ENCODE measurements at places on chromosomes 3 and 15.

DNA sequence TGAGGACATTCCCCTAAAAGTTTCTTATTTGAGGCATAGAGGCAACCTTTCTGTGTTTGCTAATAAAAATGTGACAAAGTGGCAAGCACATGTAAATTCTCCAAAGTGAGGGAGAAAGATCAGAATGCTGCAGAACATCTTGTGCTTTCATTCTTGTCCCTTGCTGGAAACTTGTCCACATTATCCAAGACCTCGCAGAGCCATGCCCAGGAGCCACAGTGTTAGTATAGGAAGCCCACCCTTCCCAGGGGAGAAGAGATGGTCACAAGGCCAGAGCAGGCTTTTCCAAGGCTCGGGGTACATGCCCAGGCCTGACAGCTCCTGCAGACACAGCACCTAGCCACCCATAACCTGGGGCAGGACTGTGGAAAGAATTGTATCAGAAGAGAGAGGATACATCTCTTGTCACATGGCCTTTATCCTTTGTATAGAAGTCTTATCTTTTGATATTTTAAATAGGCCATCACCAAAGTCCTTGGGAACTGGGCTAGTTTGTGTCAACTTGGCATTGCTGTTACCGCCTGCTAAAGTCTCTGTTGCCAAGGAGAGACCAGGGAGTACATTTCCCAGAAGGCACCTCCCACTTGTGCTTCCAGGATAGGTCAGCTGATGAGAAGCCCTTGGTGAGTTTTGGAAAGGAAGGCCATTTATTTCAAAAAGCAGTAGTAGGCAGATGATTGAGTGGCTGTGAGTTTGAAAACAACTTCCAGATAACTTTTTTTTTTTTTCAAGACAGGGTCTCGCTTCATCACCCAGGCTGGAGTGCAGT lies 10.5 kb downstream of the DLEC1 start:
- DNase-seq, result no peak

GRCh38 chr3:38581774-38582173 lies 67.7 kb downstream of the SCN5A start:
- no peak for DNase-seq

DNA sequence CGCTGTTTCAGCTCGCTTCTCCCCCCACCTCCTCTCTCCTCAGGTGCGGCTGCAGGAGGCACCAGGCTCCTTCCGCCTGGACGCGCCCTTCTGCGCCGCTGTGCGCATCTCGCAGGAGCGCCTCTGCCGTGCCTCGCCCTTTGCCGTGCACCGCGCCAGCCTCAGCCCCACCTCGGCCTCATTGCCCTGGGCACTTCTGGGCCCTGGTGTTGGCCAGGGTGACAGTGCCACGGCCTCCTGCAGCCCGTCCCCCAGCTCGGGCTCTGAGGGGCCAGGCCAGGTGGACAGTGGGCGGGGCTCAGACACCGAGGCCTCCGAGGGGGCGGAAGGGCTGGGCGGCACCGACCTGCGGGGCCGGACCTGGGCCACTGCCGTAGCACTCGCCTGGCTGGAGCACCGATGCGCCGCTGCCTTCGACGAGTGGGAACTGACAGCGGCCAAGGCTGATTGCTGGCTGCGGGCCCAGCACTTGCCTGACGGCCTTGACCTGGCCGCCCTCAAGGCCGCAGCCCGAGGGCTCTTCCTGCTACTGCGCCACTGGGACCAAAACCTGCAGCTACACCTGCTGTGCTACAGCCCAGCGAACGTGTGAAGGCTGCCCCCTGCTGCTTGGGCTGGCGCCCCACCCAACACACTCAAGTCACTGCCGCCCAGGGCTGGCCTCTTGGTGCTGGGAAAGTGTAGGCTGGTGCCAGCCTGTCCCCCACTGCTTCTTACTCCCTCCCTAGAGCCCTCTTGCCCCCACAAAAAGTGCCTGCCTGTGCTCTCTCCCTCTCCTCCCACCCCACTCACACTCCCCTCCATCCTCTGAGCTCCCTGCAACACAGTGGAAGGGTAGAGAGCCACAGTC lies 7.1 kb downstream of the ALG3 start:
- peak; percentile 28 for DNase-seq

- DNase-seq, result no peak
These were observed 998.6 kb downstream of the NAALADL2 start for GRCh38 chr3:175857666-175858270.

DNA sequence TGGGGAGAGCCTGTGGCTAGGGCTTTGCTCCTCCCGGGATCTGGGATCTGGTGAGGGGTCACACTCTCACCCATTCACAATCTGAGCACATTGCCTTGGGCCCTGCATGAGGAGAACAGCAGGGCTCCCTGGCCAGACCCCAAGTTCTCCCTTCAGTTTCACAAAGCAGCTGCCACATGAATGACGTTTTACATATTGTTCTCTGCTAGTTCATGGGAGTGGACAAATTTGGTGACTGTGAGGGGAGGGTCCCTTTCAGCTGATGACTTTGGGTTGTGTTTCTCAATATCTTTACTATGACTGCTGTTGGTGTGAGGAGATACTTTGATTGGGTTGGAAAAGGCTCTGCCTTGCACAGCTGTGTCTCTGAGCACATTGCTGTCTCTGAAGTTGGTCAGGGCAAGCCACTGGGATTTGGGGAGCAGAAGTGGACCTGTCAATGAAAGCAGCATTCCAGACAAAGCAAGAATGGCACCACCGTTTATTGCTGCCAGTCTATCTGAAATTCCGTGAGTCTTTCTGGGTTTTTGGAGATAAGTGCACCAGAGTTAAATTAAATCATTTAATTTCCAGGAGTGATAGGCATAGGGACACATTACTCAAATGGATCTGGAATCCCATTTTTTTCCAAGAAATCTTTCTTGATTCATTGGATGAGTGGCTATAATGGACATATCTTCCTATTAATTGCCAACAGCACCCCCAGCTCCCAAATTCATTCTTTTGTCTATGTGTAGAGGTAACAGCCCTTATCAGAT lies 10.3 kb downstream of the TIMP4 start:
- no peak for DNase-seq

DNA sequence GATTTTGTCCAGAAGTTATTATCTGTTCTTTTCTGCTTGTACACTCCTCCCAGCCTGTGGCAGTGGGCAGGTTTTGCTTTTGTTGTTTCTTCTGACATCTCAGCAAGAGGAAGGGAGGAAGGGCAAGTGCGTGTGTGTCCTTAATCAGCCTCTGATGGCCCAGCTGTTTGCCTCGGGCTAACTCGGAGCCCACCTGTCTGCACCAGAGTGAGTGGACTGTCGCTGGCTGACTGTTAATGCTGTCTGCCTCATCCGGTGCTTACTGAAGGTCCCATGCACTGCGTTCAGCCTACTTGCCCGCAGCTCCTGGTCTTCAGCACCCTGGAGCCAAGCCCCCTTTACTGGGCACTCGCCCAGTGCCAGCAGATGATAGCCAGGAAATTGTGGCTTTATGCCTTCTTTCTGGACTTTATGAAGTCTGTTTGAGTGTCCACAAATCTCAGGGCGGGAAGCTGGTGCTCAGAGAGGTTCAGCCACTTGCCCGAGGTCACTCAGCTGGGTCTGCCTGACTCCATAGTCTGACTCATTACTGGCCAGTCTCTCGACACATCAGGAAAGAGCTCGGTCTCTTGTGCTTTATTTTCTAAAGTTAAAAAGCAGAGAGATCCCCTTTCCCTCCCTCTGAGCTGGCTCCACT lies 89.5 kb downstream of the CHRNA7 start:
- no peak for DNase-seq

- no peak for DNase-seq
These were observed 17.5 kb upstream of the REC114 start for GRCh38 chr15:73425510-73425909.

GRCh38 chr15:65204236-65204930 lies 6.9 kb downstream of the CILP start:
- DNase-seq, result no peak

DNA sequence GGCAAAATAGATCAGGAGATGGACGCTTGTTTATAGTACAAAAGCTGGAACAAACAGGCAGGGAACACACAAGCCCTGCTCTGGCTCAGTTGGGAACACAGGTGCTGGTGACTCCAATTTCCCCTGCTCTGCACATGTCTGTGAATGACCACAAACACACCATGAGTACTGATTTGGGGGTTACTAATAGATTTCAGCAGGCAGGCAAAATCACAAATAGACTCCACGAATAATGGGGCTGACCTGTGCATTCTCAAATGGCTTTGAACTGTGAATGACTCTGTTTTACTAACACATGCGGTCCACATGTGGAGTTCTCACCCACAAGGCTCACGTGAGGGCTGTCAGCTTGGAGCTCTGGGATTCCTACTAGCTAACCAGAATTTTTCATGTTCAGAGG lies 3.9 kb downstream of the RTP3 start:
- DNase-seq, result no peak

DNA sequence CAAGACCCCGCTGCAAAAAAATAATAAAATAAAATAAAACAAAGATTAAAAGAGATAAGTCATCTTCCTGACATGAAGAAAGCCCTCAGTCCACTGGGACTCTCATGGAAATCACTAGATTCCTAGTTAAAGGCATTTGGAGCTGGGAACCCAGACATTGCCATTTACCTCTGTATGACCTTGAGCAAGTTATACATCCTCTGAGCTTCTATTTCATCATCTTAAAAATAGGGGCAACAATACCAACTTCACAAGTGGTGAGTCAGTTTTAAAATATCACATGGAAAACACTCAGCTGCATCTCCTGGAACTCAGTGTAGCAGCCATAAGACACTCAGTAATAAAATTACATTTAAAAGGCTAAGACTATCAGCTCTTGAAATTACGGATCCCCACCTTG lies 334.8 kb downstream of the ERC2 start:
- no peak for DNase-seq

DNA sequence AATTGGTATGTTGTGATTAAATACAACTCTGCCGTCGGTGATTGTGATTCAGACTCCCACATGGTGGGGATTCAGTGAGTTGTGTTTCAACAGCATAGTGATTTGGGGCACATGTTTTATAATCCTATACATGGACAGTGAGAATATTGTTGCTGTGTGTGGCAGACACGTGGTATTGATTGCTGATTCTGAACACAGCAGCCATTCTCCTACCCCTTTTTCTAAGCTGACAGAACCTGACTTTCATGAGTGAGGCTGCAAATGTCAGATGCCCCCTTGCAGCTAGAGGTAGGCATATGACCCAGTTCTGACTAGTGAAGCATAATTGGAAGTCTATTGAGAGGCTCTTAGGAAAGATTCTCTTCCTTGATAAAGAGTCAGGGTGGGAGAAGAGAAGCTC lies 155.0 kb upstream of the STRIT1 start:
- DNase-seq, result no peak

GRCh38 chr15:41695750-41696436 lies 35.7 kb downstream of the MGA start:
- peak; percentile 43 for DNase-seq

- no peak for DNase-seq
These were observed 22.7 kb downstream of the LOXL1 start for GRCh38 chr15:73948982-73949381.

DNA sequence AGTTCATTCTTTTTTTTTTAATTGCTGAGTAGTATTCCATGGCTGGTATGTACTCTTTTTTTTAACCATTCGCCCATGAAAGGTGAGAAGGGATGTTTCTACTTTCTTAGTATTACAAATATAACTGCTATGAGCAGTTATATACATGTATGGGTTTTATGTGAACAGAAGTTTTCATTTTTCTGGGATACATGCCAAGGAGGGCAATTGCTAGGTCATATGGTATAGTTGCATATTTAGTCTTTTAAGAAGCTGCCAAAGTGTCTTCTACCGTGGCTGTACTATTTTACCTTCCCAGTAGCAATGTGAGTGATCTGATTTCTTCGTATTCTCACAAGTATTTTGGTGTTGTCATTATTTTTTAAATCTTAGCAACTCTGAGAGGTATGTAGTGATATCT lies 11.2 kb upstream of the KLHL40 start:
- no peak for DNase-seq

- DNase-seq, result no peak
These were observed 106.0 kb downstream of the ARPP21 start for GRCh38 chr3:35745351-35745750.

DNA sequence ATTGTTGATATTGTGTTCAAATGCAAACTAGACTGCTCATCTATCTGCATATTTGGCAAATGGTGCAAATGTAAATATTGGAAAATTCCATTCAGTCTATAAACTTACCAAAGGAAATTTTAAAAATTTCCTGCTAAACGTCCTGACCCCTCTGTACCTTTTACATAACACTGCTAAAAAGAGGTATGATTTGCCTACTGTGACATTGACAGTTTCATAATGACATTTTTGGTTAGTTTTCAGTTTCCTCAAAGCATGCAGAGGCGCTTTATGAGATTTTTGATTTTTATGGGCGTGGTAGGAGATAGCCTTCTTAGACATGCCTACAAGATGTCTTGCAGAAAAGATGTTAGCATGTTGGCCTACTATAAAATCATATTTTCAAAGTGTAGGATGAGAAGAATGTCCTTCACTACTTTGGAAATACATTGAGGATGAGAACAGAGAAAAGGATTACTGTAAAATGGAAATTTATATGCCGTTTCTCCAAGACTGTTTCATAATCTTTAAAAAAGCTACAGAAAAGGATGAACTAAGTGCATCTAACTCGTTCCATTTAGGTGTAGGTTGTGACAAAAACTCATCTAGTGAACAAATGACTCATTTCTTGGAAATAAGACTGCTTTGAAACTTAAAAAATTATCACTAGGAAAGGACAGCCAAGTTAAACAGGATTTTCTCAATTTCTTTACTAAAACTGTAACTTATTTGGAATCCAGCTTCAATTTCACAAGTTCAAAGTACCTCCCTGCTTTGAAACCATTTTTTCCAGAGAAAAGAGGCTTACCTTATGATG lies 14.5 kb upstream of the ISLR start:
- no peak for DNase-seq

DNA sequence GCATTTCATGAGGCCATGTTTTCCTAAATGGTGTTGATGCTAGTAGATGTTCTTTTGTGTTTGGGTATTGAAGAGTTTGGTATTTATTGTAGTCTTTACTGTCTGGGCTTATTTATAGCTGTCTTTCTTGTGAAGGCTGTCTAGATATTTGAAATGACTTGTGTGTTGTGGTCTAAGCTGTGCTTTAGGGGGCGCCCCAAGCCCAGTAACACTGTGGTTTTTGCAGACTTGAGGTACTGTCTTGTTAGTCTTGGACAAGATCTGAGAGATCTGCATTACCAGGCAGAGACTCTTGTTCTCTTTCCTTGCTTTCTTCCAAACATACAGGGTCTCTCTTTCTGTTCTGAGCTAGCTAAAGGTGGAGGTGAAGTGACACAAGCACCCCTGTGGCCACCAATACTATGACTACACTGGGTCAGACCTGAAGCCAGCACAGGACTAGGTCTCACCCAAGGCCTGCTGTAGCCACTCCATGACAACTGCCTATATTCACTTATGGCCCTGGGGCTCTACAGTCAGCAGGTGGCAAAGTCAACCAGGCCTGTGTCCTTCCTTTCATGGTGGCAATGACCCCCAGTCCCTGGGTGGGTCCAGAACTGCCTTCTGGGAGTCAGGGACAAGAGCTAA lies 152.1 kb upstream of the TBC1D5 start:
- peak; percentile 83 for DNase-seq

All from DND-41 (cell line).